Thymus (tissue), 14 donors: ENCODE measurements at places on chromosomes 3 and 15.

DNA sequence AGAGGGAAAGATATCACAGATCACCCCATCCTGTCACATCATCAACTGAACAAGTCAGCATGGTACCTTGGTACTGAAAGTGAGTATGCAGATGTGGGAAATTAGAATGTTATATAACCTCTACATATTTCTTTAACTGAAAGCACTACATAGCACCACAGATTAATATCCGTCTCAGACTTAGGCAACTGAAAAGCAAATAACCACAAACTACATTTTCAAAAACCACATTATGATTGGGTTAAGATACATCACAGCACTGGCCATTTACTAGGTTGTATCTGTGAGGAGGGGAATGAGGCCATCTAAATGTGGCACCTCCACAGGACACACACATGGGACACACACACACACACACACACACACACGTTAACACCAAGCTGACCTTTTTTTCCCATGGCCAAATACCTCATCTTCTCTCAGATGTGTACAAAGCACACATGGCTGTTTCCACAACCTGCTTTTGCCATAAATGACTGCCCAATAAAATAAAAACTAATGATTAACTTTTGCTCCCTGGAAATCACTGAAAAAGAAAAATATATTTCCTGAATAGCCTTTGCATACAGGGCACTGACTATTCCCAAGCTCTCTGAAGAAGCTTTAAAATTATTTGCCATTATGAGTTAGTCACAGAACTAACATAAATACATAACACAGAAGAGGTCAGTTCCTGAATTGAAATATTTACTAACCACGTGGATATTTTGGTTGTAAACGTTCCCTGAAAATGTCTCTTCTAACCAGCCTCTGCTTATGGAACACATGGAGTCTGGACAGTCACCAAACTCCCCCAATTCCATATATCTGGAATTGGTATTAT lies 60.1 kb downstream of the SUMF1 start:
- H3K4me3 ChIP-seq: no peak overlapping the region
- H3K27ac ChIP-seq: no peak overlapping the region
- no peak for DNase-seq
- no peaks in the 10 kb centered on the region for H3K36me3 ChIP-seq

- peak overlapping the region; percentile 56 for H3K4me3 ChIP-seq
- H3K36me3 ChIP-seq: no peaks in the 10 kb centered on the region
- H3K27me3 ChIP-seq: peaks cover 11% of the 10 kb centered on the region
Observed at GRCh38 chr15:42576040-42576594, 711 bp downstream of the STARD9 start.

DNA sequence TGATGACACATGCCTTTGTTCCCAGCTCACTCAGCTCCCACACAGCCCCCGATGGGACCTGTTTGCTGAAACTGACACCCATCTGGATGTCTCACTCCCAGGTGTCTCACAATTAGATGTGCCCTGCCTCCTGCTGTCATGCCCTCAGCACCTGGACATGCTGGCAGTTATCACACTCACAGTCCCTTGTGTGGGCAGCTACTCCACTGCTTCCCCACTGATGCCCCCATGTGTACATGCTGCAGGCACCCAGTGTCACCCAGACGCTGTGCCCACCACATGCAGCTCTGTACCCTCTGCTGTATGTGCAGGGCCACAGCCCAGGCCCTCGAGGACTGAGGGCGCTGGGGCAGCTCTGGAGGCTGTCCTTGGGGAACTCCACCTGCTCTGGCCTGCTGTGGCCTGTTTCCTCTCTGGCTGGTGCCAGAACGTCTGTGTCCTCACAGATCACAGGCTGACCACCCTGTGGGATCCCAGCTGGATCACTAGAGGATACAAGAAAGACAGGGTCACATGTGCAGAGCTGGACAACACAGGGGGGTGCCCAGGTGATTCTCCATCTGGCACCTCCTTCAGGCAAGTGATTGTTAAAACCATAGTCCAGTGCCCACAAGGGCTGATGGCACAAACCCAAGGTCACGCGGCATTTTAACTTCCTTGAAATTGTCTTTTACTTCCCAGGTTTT lies 14.0 kb downstream of the C3orf22 start:
- H3K27me3 ChIP-seq: no peaks in the 10 kb centered on the region
- H3K4me3 ChIP-seq: no peak overlapping the region
- H3K36me3 ChIP-seq: no peaks in the 10 kb centered on the region
- H3K27ac ChIP-seq: no peak overlapping the region
- peaks cover 4% of the 10 kb centered on the region for H3K4me1 ChIP-seq

GRCh38 chr3:133137042-133137996 lies 99.1 kb downstream of the TMEM108 start:
- H3K27me3 ChIP-seq: no peaks in the 10 kb centered on the region
- no peak overlapping the region for H3K4me3 ChIP-seq
- H3K36me3 ChIP-seq: no peaks in the 10 kb centered on the region

GRCh38 chr3:140186421-140186920 lies 251.5 kb downstream of the CLSTN2 start:
- no peaks in the 10 kb centered on the region for H3K27me3 ChIP-seq
- DNase-seq: no peak
- no peaks in the 10 kb centered on the region for H3K36me3 ChIP-seq
- no peaks in the 10 kb centered on the region for H3K4me1 ChIP-seq
- H3K27ac ChIP-seq: no peak overlapping the region

DNA sequence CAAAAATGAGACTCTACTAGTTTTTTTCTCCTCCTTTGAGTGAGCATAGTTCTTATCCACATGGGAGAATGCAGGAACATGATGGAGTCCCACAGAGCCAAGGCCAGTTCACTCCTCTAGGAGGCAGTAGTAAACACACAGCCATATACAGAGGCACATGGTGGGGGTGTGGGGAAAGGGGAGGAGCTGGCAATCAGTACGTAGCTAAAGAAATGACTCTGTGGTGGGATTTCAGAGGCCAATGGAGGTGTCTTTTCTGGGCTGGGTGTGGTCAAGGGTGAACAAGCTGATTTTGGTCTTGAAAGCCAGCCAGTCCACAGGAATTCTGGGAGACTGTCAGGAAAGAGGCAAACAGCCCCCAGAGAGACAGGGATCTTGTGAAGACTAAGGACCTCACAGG lies 6.6 kb upstream of the RAB11A start:
- no peaks in the 10 kb centered on the region for H3K36me3 ChIP-seq
- H3K27me3 ChIP-seq: no peaks in the 10 kb centered on the region
- peaks cover 2% of the 10 kb centered on the region for H3K4me1 ChIP-seq

DNA sequence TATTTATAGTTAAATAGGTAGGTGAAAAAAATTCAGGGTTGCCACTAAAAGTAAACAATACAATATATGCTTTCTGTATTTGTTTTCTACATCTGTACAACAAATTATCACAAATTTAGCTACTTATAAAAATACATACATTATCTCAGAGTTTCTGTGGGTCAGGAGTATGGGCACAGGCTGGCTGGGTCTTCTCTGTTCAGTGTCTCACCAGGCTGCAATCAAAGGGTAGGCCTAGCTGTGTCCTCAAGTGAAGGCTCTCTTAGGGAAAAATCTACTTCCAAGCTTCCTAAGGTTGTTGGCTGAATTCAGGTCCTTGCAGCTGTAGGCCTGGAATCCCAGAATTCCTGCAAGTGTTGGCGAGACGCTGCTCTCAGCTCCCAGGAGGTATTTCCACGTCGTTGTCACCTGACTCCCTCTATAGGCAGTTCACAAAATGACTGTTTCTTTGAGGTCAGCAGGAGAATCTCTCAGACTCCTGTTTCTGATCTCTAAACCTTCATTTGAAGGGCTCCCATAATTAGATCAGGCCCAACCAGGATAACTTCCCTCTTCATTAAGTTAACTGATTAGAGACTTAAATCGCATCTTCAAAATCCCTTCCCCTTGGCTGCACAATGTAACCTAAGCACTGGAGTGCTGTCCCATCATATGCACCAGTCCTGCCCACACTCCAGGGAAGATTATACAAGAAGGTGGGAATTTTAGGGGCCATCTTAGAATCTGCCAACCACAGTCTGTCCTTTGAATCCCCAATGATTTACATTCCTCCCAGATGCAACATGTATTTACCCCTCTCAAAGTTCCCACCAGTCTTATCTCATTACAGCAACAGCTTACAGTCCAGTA lies 296.6 kb downstream of the SUCLG2 start:
- no peak overlapping the region for H3K27ac ChIP-seq
- H3K4me3 ChIP-seq: no peak overlapping the region
- no peak for DNase-seq
- H3K4me1 ChIP-seq: no peaks in the 10 kb centered on the region
- H3K36me3 ChIP-seq: no peaks in the 10 kb centered on the region

- no peaks in the 10 kb centered on the region for H3K36me3 ChIP-seq
- H3K4me3 ChIP-seq: no peak overlapping the region
- H3K27ac ChIP-seq: no peak overlapping the region
- no peak for DNase-seq
- no peaks in the 10 kb centered on the region for H3K4me1 ChIP-seq
Observed at GRCh38 chr3:54390582-54390981, 268.2 kb downstream of the CACNA2D3 start.
